ENCODE measurements at places on chromosomes 16 and 17.

- DNase-seq = no peak
These were observed 83.8 kb upstream of the HNF1B start for GRCh38 chr17:37828651-37829124.

DNA sequence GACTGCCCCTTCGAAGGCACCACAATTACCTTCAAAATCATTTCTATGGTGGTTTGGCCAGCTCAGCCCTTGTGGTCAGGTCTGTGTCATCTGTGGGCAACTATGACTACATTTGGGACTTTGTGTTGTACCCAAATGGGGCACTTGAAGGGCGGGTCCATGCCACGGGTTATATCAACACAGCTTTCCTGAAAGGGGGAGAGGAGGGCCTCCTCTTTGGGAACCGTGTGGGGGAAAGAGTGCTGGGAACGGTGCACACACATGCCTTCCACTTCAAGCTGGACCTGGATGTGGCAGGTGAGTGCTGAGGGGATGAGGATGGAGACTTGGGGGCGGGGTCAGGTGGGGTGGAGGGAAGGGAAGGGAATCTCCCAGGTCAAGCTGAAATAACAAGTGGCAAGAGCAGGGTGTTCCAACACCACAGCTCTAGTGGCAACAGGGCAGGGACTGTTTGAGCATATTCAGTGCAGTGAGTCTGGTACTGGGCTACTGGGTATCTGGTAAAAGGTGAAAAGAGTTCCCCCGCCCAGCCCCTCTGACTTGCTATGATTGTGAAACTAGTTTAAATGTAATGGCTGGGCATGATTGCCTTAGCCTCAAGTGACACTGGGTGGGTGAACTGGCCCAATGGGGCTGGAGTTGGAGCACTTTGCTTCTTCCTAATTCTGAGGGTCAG, 1.7 kb downstream of the AOC2 start:
- peak; percentile 51 for DNase-seq

GRCh38 chr17:13409455-13409854, 192.3 kb downstream of the HS3ST3A1 start:
- DNase-seq = no peak

DNA sequence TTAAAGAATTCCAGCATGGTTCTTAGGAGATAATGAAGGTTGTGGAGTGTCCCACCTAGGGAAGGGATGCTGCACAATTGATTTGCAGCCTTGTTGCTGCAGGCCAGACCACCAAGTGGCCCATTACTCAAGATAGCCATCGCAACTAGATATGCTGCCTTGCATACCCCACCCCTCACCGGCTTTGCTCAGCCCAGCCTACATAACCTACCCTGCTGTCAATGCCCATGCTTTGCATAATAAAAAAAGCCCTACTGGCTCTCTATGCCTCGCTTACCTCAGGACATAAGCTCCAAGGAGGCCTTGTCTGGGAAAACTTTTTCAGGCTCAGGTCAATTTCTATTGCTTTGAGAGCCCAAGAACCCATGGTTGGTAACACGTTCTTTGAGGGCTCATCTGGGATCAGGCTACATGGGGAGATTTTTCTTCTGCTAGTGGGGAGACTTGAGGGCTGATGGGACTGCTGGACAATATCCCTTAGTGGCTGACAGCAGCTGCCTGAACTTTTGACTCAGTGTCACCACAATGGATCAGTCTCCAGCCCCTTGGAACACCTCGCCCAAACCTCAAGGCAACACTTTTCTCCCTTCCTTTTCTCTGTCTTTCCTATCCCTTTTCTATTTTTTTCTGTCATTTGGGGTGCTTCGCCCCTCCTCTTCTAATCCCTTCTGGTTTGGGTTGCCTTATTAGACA, 38.3 kb downstream of the SCPEP1 start:
- DNase-seq = no peak

- DNase-seq = peak; percentile 53
These were observed 580 bp downstream of the TANC2 start for GRCh38 chr17:62966426-62967204.

GRCh38 chr17:78268951-78269905, 37.8 kb downstream of the TMEM235 start:
- no peak for DNase-seq

GRCh38 chr17:64773836-64774761, 112.0 kb upstream of the SMURF2 start:
- no peak for DNase-seq

- DNase-seq = no peak
These were observed 25.0 kb downstream of the TMEM94 start for GRCh38 chr17:75481194-75482068.

GRCh38 chr17:54749157-54749556, 151.5 kb upstream of the TOM1L1 start:
- DNase-seq = no peak

- no peak for DNase-seq
These were observed 38.6 kb upstream of the RBFOX1 start for GRCh38 chr16:7294020-7294419.

- no peak for DNase-seq
These were observed 3.4 kb upstream of the RASD1 start for GRCh38 chr17:17499402-17500145.

DNA sequence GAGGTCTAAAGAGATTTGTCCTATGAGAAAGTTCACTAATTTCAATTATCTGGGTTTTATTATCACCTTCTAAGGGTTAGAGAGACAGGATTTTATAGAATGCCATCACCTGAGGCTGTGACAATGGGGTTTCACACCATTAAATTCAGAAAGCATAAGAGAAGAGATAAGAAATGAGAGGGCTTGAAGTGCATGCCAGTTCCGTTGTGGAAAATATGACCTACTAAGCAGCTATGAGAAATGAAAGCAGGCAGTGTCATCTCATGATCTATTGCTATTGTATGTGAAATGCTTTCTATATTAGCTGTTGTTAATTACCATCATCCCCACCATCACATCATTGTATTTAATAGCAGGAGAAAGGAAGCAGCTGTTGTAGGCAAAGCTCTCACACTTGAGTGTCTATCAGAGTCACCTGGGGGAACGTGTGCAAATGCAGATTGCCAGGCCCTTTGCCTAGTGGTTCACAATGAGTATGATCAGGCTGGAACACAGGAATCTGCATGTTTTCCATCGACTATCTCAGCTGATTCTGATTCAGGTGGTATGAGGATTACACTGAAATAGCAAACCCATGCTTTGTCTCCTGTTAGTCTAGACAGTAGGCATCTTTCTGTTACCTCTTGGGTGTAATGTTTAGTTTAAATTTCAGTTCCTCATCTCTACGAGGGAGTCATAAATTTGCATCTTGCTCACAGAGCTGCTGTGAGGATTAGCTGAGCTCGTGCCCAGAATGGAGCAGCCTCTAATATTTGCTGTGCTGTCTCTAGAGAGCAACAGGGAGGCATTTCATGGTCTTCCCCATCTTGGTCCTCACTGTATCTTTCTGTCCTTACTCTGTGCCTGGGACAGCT, 256.4 kb downstream of the CDH13 start:
- no peak for DNase-seq

- no peak for DNase-seq
These were observed 55.7 kb downstream of the SREBF1 start for GRCh38 chr17:17780922-17781590.

DNA sequence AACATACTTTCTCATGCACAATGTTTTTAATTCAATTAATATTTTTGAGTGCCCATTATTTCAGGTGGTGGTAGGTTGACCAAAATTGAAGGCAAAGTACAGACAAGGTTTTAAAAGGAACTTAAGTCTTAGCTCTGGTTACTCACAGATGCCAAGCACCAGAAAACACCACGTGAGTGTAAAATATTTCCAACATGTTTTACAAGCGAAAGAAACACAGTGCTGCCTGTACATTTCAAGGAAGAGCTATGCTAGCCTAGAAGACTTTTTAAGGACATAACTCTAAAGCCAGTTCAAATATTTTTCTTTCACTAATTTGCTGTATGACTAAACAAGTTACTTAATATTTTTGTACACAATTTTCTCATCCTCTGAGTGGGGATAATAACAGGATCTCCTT, 736.4 kb upstream of the GOT2 start:
- no peak for DNase-seq

DNA sequence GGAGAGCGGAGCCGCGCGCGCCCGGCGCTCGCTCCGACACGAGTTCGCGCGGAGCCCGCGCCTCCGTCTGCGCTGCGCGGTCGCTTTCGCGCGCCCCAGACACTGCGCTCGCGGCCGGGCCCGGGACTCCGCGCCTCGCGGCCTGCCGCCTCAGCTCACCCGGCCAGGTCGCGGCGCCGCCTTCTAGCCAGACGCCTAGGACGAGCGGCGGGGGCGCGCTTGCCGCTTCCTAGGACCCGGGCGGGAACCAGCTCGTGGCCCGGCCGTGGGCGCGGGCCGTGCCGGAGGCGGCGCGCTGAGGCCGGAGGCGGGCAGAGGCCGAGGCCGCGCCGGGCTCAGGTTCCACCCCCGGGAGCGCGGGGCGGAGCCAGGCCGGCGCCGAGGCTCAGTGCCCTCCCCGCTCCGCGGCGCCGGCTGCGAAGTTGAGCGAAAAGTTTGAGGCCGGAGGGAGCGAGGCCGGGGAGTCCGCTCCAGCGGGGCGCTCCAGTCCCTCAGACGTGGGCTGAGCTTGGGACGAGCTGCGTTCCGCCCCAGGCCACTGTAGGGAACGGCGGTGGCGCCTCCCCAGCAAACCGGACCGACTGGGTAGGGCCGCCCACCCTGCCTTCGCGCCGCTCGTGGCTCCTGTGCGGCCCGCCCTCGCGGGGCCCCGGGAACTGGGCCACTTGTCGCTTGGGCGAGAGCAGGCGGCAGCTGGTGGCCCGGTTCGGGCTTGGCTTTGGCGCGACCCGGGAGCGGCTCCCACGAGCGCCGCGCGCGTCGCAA, at the start of gene SPHK1:
TSS of gene SPHK1 (plus strand) at position 388 of the 765 bp plus-strand sequence. CDS start 1,036 bp downstream, outside the sequence.
- DNase-seq = peak; percentile 65

DNA sequence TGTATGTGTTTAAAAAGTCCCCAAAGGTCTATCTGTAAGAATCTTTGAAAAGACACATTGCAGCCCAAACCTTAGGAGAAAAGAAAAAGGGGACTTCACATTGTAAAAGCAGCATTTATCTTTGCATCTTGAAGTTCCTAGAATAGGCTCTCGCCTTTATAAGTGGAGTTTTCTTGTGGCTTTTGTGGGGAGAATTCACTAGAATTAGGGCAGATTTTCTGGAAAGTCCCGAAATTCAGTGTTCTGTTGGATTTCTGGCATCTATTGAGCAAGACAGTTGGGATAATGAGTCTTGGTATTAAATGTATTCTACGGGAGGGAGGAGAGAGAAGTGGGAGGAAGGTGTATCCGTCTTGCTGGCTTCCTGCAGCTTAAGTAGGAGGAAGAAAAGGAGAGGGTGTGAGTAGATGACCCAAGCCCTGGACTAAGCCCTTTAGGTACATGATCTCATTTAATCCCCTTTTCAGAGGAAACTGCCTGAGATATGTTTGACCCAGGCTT, 62.6 kb downstream of the PRKCA start:
- DNase-seq = no peak

DNA sequence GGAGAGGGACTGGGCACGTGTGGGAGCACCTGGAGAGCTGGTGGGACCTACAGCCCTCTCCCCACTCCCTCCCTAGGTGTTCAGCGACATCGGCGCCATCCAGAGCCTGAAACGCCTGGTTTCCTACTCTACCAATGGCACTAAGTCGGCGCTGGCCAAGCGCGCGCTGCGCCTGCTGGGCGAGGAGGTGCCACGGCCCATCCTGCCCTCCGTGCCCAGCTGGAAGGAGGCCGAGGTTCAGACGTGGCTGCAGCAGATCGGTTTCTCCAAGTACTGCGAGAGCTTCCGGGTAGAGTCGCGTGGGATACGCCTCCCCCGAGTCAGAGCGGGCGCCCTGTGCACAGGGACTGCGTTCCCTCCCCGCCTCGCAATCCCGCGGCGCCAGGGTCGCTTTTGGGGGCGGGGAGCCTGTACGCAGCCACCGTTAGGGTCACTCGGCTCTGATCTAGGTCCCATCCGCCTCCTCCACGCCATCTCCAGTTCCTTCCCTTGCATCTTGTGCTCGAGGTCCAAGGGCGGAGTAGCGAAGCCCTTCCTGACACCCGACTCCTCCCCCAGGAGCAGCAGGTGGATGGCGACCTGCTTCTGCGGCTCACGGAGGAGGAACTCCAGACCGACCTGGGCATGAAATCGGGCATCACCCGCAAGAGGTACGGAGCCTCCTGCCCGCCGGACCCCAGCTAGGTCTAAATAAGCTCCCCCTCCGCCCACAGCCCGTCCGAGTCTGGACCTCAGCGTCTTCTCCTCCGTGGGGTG, 13.0 kb downstream of the SARM1 start:
- peak; percentile 51 for DNase-seq

GRCh38 chr17:57750109-57750871, 5.2 kb upstream of the CCDC182 start:
- DNase-seq = no peak

- no peak for DNase-seq
These were observed 27.0 kb downstream of the RNF135 start for GRCh38 chr17:30997842-30998241.

- peak; percentile 6 for DNase-seq
These were observed 6.8 kb downstream of the KIFC3 start for GRCh38 chr16:57795431-57795878.

DNA sequence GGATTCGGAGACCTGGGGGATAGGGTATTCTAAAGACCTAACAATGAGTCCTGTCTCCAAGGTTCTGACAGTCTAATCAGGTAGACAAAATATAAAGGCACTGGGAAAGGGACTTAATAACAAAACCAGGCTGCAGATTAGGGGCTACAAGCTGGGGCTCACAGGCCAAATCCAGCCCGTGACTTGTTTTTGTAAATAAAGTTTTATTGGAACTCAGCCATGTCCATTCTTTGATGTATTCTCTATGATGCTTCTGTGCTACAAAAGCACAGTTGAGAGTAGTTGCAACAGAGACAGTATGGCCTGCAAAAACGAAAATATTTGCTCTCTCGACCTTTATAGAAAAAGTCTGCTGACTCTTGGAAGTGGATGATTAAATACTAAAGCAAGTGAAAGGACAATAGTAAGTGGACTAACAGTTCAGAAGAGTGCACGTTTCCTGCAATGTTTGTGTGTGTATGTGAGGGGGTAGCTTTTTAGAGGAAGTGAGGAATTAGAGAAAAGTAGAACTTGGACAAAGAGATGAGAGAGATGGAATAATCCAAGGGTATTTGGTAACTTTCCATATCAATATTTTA, 115.4 kb upstream of the ZFHX3 start:
- no peak for DNase-seq

GRCh38 chr16:83952587-83952939, 477 bp upstream of the OSGIN1 start:
- no peak for DNase-seq

- no peak for DNase-seq
These were observed 1.9 kb downstream of the CIITA start for GRCh38 chr16:10878644-10879501.

- no peak for DNase-seq
These were observed 25.6 kb downstream of the GAS7 start for GRCh38 chr17:10172778-10173177.

GRCh38 chr17:18920911-18921441, 31.0 kb upstream of the SLC5A10 start:
- DNase-seq = no peak

- DNase-seq = no peak
These were observed 13.2 kb downstream of the NGFR start for GRCh38 chr17:49508061-49508865.

DNA sequence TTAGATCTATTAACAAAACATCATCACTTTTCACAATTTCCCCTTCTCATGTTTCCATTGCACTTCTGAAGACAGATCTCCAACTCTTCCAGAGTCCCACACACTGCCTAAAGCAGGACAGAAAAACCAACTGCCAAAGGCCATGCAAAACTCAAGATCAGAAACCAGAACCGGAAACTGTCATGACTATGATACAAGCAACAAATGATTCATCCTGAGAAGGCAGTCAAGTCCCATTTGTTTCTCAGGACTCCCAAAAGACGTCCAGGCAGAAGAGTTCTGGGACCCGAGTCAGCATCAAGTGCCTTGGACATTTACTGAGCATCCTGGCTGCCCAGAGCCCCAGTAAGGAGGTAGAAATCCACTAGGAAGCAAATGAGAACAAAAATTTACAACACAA, 38.8 kb downstream of the ERN1 start:
- DNase-seq = no peak
